ENCODE measurements at places on chromosomes 16 and 17.

DNA sequence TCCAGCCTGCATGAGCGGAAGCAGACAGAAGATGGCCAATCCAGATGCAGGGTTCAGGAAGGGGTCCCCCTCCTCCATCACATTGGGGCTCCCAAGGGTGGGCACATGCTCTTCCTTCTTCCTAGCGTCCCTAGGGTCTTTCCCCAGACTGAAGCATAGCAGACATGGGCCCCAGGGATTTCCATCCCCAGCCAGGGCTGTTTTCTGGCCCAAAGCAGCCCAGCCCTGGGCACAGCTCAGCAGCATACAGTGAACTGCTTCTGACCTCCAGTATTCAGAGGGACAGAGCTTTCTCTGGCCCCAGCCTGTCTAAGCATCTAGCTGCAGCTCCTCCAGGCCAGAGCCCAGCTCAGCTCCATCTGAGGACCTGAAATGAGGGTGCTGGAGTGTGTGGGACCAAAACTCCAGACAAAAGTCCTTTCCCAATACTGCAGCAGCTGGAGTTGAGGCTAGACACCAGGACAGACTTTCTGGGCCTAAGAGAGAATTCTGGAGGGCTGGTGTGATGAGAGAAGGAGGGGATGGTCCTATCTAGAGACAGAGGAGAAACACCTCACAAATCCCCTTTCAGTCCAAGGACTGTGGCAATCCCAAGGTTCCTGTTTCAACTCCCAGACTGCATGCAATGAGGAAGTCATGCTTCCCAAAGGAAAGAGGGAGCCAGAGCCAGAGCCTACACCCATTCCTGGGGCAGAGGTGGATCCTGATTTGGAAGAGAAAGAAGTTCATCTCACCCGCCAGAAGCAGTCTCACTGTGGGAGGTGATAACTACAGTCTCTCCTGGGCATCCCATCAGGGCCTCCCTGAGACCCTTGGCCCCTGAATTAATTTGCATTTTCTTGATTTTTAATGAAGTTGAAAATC lies 4.5 kb upstream of the FOXN1 start:
- no peak for DNase-seq

- peak; percentile 38 for DNase-seq
Measured at GRCh38 chr17:28033972-28034714, 8.3 kb upstream of the NLK start.

GRCh38 chr16:27366687-27367460 lies 35.1 kb upstream of the IL21R start:
- DNase-seq = peak; percentile 24

DNA sequence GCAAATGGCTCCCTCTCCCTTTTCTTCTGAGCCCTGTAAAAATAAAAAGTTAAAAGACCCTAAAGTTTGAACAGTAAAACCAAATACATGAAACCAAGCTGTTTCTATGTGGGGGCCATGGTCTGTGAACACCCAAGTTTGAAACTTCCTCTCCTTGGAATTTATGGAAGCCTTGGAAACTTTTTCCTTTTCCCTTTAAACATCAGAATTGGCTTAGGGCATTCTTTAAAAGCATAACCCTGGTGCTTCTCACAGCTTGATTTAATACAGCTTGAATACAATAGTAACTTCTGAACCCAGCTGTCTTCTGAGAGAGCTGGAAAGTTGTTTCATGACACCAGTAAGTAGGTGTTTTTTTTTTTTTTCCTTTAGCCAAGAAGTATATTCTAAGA lies 26.5 kb downstream of the NKD1 start:
- no peak for DNase-seq

- DNase-seq = peak; percentile 66
Measured at GRCh38 chr16:72400257-72401083, 228.5 kb upstream of the PMFBP1 start.

DNA sequence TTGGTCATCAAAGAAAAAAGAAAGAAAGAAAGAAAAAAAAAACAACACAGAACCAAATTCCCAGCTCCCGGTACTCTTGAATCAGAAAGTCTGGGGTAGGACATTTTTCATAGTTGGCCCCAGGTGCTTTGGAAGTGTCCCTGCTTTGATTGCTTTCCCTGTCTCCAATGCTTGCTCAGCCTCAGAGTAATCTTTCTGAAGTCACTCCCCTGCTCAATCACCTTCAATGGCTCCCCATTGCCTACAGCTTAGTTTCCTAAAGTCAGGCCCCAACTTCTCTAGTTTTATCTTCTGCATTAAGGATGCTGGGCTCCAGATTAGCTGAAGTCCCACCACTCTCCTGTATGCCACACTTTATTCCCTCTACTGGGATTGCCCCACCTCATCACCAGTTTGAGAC lies 17.1 kb downstream of the CNGB1 start:
- DNase-seq = no peak

DNA sequence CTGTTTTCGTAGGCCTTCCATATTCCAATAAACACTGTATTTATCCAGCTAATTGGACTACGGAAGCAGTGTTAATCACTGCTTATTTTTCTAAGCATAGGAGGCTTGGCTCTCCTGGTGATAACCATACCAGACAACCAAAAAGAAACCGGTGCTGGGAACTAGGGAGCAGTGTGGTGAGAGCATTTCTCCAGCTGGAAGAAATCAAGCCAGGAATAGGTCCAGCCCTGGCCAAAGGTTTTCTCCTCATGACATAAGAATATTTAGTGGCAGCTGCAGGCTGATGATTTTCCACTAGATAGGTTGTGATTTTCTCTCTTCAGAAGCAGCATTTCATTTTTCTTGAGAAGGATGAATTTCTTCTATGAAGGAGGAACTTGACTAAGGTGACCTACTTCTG lies 141.5 kb downstream of the TRIM37 start:
- no peak for DNase-seq

DNA sequence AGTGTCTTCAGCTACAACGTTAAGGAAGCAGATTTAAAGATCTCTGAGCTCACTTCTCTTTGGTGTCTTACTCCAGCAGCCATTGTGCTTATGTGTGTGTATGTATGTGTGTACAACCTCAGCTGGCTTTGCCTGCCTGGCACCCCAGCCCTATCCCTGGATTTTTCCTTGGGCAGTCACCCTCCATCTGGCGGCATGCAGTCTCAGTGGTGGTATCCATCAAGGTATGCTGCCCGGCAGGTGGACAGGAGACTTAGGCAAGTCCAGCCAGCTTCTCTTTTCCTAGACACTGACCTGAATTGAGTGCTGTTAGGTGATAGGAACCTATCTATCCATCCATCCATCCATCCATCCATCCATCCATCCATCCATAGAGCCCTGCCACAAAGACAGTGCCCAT lies 280.8 kb upstream of the CCL2 start:
- no peak for DNase-seq

GRCh38 chr16:30778549-30779244 lies 8.3 kb downstream of the ZNF629 start:
- no peak for DNase-seq

GRCh38 chr16:59385959-59386358 lies 651.8 kb upstream of the GOT2 start:
- DNase-seq = no peak

- DNase-seq = no peak
Measured at GRCh38 chr16:82340531-82340930, 170.5 kb upstream of the MPHOSPH6 start.

GRCh38 chr16:85821390-85822135 lies 22.1 kb downstream of the COX4I1 start:
- DNase-seq = peak; percentile 95

GRCh38 chr17:4786516-4786915 lies 352 bp upstream of the VMO1 start:
- no peak for DNase-seq

- no peak for DNase-seq
Measured at GRCh38 chr16:76985392-76986045, 205.5 kb upstream of the MON1B start.

DNA sequence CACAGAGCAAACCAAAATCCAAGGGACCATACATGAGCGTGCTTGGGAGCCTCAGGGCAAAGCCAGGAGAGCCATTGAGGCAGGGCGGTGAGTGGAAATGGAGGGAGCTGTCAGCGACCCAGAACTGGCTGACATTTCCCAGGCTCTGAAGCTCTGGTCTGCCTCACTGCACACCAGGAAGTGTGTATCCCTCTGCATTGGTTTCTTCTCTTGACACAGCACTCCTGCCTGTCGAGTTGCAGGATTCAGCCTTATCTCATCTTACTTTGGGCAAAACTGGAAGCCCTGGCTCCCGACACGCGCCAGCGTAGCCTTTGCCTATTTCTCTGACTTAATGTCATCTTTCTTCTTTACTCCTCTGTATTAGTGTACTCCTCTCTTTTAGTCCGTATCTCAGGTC lies 144.7 kb upstream of the HS3ST3A1 start:
- DNase-seq = no peak

DNA sequence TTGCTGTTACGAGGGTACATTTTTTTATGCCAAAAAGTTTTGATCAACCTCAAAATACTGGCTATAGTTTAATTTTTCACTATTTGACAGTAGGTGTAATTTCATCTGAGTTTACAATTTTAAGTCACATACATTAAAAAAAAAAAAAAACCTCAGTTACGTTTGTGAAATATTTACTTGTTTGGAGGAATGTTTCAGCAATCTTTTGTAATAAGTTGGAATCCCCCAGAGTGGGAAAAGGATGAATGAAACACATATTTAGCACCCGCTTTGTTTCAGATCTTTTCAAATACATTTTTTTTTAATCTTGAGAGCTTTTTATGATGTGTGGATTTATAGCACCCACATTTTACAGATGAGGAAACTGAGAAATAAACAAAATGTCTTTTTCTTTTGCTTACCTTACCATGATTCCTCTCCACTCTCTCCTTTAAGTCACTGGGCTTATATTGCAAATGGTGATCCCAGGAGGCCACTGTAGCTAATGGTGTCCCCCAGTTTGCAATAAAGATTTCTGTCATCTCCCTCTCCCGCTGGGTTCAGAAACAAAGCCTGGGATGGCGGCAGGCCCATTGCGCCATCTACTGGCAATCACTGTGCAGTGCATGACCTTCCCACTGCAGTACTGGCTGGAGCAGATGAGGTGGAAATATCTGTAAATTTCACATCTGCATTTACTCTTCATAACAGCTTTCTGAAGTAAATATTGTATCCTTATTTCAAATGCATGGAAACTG lies 27.7 kb downstream of the TBC1D3B start:
- peak; percentile 85 for DNase-seq

GRCh38 chr17:6444571-6445335 lies 498 bp downstream of the PIMREG start:
- DNase-seq = no peak

- no peak for DNase-seq
Measured at GRCh38 chr17:71023249-71024030, 854.1 kb downstream of the KCNJ2 start.

DNA sequence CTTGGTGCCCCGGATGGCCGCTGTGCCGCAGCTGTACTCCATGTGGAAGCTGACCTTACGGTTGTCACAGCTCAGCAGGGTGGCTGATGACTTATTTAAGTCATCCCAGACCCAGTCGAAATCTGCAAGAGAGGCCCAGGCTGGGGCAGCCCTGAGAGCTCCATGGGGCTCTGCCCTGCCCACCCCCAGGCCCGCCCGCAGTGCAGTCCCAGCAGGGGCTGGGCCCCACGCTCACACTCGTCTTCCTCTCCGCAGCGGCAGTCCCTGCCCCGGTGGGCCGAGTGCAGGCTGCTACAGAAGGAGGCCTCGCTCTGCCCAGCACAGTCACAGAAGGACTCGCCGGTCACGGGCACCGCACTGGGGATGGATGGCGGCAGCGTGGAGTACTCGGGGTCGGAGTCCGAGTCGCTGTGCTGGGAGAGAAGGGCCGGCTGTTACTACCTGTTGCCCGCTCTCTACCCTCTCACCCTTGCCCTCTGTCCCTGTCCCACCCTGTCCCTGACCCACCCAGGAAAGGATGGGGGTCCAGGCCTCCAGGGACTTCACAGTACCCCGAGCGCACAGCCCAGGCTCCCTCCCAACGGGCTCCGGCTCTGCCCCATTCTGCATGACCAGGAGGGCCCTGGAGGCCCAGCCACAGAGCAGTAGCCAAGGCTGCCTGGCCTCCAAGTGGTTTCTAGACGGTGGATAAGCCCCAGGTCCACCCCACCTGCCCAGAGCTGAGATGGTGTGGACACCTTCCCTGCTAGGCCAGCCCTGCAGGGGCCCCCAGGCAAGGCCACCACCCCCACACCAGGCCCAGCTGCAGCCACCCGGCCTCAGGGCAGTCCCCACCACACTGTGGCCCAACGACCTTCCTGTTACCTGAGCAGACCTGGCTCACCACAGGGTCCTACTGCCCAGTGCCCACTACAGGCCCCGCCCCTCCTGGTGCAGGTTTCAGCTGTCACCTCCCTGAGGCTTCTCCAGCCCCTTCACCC lies 3.9 kb downstream of the SPSB3 start:
- no peak for DNase-seq
